Stimulated activated CD4-positive, alpha-beta T cell treated with anti-CD3 and anti-CD28 coated beads, Interleukin-12 subunit alpha, Interleukin-12 subunit beta, amount 100 ng/mL, for 48 hours (primary cell): ENCODE measurements at places on chromosomes 12 and 14.

GRCh38 chr14:51431033-51431709 lies 191.1 kb downstream of the TMX1 start:
- no peak for DNase-seq

DNA sequence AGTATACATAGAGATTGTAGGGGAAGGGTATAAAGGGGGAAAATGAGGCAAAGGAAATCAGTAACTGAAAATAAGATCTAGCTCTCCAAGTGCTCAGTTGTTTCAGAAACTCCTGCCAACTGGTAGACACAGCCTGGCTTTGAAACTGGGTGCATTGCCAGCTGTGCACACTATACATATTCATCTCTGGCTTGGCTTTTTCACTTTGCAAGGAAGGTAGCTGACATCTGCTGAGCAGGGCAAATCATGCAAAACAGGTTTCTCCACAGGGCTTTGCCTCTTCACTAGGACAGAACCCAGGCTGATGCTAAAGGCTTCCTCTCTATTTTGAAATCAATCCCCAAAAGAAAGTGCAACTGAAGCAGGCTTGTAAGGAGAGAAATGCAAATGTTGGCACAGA lies 101.5 kb downstream of the HELB start:
- DNase-seq: no peak

- DNase-seq: no peak
These were observed 10.4 kb upstream of the NRIP2 start for GRCh38 chr12:2845280-2845679.

DNA sequence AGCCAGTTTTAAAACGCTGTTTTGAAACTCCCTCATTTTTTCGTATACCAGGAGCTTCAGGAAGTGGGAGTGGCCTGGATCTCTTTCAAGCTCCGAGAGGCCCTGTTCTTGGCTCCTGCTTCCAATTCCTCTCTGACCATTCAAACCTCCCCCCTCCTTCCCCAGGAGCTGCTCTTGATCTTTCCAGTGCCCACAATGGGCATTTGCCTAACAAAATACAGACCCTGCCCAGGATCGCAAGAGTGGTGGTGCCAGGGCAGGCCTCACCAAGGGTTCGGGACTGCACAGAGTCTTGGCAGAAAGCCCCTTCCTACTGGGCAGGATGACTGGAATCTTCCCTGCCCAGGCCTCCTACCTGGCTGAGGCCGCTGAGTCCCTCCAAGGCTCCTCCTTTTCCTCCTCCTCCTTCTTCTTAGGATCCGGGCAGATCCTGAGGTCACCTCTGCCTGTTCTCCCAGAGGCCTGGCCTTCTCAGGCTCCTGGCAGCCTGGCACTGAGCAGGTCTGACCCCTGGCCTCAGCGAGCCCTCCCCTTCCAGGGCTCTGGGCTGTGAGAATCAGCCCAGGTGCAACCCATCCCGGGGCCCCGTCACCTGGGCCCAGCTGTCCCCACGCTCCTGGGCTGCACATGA lies 46.9 kb upstream of the NOS1 start:
- no peak for DNase-seq

DNA sequence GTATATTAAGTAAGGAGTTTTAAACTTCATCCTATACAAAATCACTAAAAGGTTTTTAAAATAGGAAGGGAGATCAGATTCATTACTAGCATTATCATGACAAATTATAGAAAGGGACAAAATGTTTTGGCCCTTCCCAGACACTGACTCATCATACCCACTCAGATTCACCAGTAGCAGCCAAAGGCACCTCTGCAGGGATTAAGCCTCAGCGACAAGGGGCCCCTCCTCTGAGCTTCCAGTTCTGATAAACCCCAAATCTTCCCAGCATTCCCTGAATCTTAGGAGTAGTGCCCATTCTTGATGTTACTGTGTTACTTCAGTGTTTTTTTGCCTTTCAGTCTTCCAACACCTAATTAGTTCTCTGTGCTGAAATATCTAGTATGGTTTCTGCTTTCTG lies 14.5 kb downstream of the KRAS start:
- DNase-seq: no peak

DNA sequence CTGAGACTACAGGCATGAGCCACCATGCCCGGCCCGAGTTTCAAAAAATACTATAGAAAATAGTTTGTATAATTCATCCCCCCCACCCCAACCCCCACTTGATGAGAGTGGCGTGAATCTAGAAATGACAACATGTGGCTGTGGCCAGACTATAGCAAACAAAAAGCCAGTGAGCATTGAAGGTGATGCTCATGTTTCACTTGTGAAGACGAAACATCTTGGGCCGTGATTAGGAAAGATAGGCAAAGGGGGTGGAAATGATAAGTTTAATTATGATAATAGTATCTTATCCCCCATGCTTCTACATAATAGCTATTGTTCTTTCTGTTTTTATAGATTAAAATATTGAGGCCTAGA lies 8.5 kb downstream of the BORCS5 start:
- no peak for DNase-seq
